ENCODE measurements at places on chromosomes 5 and 9.
A peak's percentile ranks its signal among the peaks of the same experiment; 100 is the strongest.

- no peak for DNase-seq
These were observed 369.1 kb downstream of the NDUFS4 start for GRCh38 chr5:53929570-53929969.

- no peak for DNase-seq
These were observed 632.6 kb upstream of the EDIL3 start for GRCh38 chr5:85017261-85017660.

- no peak for DNase-seq
These were observed 21.1 kb upstream of the CPLX2 start for GRCh38 chr5:175850119-175850845.

- DNase-seq, result peak; percentile 13
These were observed 2.8 kb downstream of the CD74 start for GRCh38 chr5:150409638-150410523.

DNA sequence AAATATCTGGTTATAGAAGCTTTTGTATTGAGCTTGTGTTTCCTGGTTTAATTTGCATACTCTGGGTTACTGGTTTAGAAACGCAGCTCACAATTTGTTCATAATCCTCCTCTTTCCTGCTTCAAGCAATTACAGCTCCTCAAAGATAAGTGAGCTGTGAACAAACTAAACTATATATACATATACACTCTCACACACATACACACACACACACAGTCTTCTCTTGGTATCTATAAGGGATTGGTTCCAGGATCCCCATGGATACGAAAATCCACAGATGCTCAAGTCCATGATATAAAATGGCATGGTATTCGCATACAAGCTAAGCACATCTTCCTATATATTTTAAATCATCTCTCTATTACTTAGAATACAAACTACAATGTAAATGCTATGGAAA is 510.9 kb upstream of the CDH18 start:
- DNase-seq, result no peak

DNA sequence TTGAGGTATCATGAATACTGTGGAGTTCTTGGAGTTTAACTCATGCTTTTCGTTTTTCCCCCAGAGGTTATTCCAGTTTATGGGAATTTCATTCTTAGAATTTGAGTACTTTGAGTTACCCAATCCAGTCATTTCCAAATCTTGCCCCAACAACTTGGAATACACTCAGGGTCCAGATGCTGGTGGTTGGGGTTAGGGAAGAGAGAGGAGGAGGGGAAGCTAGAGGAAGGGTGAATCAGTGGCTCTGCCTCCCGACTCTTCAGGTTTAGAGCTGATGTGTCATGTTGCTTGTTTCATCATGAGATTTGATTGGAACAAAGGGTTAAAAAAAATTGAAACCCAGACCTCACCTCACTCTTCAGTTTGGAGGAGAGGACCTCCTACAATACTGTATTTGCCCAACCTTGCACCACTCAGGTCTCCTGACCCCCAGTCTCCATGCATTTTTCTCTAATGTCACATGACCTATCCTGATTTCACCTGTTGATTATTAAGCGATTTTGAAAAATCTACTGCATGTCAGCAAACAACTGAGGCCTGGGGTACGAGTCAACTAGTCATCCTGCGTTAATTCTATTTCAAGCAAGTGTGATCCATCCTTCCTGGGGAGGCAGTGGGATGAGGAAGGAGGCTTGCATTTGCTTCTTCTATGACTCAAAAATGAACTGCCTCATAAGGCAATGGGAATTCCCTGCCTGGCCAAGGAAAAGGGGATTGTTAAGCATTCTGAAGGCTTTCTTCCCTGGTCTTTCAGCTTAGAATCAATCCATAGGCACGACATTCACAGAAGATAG is 6.2 kb upstream of the SLC1A3 start:
- no peak for DNase-seq

- no peak for DNase-seq
These were observed 39.9 kb downstream of the DUSP1 start for GRCh38 chr5:172730981-172731679.

DNA sequence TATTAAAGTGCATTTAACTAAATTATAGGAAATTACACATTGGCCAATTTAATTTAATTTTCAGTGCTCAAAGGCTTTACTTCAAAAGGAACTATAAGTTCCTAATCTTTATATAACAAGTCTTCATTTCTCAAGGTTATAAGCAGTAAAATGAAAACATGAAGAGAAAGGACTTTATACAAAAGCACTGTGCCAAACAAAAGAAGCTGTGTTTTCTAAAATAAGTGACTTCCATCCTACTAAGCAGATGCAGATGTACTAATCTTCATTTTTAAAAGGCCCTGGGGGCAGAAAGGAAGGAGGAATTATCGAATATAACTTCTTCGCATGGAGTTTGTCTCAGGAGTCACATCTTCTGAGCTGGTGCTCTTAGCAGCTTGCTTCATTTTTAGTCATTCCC is 81.4 kb downstream of the SHC3 start:
- no peak for DNase-seq

DNA sequence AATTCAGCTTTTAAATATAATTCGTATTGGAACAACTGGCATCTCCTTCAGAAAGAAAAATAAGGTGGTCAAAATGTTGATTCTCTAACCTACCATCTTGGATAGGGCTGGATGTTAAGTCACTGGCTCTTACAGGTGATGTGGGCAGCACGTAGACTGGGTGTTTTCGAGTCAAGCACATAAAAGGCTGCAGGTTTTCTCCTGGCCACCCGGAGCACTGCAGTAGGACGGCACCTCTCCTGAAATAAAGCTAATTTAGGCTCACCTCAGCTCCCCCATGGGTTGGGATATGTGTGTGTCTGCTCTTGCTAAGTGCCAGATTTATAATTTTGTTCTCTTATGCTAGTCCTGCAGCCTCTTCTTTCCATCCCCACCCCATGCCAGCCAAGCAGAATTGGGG is 80.3 kb downstream of the IQGAP2 start:
- no peak for DNase-seq

GRCh38 chr9:17837965-17838364 is 259.1 kb downstream of the SH3GL2 start:
- DNase-seq, result no peak

DNA sequence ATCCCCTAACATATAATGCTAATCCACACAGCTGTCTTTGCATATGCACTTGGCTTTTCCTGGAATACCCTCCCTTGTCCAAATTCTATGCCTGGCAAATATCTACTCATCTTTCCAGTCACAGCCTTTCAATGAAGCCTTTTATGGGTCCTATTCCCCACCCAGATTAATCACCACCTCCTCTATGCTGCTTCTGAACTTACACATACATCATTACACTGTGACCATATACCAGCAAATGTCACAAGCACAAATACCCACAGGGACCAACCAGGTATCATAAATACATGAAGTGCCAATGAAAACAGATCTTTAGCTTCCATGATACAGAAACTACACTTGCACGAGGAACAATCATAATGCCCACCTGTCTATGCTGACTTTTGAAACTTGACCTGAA is 22.3 kb downstream of the LPAR1 start:
- DNase-seq, result no peak

DNA sequence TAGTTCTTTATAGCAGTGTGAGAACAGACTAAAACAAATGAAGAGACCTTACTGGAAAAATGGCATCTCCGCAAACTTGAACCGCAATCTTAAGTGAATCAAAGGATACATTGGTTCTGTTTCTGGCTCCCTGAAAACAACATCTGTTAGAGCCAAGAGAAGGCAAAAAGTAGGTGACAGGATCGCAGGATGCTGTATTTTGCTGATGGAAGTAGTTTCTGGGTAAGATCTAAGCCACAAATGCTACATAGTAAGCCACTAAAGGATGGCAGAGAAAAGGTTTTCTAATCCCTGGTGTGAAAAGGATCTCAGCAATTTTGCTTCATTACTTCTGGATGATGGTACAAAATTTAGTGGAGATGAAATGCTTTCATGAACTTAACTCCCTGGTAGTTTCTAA is 63.3 kb upstream of the HTR4 start:
- no peak for DNase-seq

GRCh38 chr9:68720656-68721313 is 15.7 kb downstream of the PIP5K1B start:
- DNase-seq, result no peak

- no peak for DNase-seq
These were observed 23.2 kb upstream of the LRRC14B start for GRCh38 chr5:167982-168660.

DNA sequence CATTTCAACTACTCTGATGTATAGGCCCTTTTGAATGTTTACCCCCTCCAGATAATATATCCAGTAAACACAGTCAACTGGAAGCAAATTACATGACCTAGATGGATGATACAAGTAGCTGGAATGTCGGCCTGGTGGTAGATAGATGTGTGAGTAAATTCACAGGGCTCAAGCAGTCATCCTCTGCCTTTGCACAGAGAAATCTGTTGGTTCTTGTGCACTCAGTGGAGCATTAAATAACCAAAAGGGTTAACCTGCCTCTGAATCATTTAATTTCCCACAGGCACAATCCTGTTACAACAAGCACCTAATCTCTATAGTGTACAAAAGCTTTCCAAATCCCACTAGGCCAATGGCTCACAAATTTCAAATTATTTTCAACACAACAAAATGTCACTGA is 668.3 kb downstream of the DNAH5 start:
- no peak for DNase-seq

DNA sequence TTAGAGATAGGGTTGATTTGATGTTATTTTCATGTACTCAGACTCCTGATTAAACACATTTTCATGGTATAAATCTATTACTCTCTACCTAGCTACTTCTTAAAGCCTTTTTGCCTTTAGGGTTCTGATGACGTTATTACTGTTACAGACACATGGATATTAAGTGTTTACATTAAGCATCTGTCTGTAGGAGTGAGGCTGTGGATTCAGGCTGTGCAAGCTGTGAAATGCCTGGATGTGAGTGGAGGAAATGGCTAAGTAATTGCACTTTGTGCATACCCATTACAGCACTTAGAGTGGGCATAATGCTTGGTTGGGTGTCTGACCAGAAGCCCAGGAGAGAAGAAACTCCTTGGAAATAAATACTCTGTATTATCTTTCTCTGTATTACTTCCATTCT is 186.8 kb downstream of the SNX18 start:
- no peak for DNase-seq

GRCh38 chr5:173455599-173455957 is 127.4 kb upstream of the STC2 start:
- DNase-seq, result no peak

- DNase-seq, result no peak
These were observed 374.9 kb upstream of the IRX4 start for GRCh38 chr5:2257326-2258244.

GRCh38 chr9:21873540-21874221 is 71.2 kb downstream of the MTAP start:
- no peak for DNase-seq

- no peak for DNase-seq
These were observed 190.6 kb downstream of the DAB2IP start for GRCh38 chr9:121841771-121842611.

GRCh38 chr5:147773139-147773538 is 9.4 kb downstream of the JAKMIP2 start:
- no peak for DNase-seq

- no peak for DNase-seq
These were observed 51.8 kb downstream of the AMBP start for GRCh38 chr9:114026335-114026734.

DNA sequence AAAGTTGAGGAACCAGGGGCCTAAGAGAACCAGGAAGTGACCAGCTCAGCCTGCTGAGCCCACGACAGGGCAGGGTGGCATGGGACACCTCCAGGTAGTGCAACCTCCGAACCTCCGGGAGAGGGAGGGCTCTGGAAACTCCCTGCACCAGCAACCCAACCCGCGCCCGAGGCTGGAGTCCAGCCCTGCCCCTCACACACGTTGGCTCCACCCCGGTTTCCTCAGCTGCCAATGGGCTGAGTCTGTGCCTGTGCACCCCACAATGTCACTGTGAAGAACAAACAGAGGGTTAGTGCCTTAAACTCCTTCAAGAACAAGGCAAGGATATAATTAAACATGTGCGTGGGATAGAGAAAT is 17.0 kb upstream of the UNC5A start:
- DNase-seq, result no peak

GRCh38 chr5:172187118-172188032 is 649 bp downstream of the STK10 start:
- peak; percentile 67 for DNase-seq

- no peak for DNase-seq
These were observed 14.0 kb upstream of the LOX start for GRCh38 chr5:122091936-122092600.

GRCh38 chr5:143056792-143057579 is 286.8 kb downstream of the ARHGAP26 start:
- no peak for DNase-seq

DNA sequence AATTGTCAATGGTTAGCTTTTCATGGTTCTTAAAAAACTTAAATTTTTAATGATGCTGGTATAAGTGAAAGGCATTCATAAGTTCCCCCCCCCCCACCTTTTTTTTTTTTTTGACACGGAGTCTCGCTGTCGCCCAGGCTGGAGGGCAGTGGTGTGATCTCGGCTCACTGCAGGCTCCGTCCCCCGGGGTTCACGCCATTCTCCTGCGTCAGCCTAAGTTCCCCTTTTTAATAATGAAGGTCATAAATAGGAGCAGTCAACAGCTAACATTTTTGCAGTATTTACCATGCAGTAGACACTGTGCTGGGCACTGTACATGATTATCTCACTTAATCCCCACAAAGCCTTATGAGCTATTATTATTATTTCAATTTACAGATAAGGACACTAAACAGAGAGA is 556.3 kb downstream of the PDE4D start:
- no peak for DNase-seq

- DNase-seq, result peak; percentile 80
These were observed 885 bp downstream of the RNF44 start for GRCh38 chr5:176536132-176536901.

DNA sequence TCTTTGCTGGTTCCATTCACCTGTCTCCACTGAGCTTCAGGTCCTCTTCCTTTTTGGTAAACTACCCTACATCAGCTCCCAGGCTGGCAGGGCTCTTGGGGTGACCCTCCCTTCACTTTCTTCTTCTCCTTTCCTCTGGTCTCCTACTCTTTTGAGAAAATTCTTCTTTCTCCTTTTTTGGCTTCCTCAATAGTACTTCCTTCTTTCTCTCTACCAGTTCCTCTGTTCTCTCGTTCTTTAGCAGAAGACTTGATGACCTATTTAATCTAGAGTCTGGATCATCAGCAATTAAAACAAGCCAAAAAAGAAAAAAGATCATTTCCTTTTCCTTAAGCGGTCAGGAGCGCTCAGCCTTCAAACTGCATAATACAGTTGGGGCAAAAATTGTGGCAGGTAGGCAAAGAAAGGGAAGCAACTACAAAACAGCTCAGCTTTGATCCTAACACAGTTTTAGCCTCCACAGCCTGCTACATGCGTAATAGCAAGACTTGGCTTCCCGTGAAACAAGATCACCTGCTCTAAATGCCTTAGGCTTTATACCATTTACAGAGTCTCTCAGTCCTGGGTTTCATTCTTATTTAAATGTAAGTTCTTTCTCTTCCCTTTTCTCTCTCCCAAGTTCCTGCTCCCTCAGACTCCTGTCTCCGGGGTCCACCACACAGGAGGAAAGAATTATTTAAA is 14.0 kb upstream of the GSN start:
- no peak for DNase-seq

GRCh38 chr9:4507306-4508130 is 17.2 kb downstream of the SLC1A1 start:
- no peak for DNase-seq
